Activated CD8-positive, alpha-beta memory T cell treated with anti-CD3 and anti-CD28 coated beads for 4 hours (primary cell): ENCODE measurements at places on chromosomes 7 and 10.

- DNase-seq = no peak
These were observed 59.8 kb downstream of the CSGALNACT2 start for GRCh38 chr10:43197834-43198681.

- no peak for DNase-seq
These were observed 74.5 kb downstream of the PKD1L1 start for GRCh38 chr7:47873762-47874161.

- DNase-seq = no peak
These were observed 42.2 kb downstream of the GBF1 start for GRCh38 chr10:102287538-102287937.

DNA sequence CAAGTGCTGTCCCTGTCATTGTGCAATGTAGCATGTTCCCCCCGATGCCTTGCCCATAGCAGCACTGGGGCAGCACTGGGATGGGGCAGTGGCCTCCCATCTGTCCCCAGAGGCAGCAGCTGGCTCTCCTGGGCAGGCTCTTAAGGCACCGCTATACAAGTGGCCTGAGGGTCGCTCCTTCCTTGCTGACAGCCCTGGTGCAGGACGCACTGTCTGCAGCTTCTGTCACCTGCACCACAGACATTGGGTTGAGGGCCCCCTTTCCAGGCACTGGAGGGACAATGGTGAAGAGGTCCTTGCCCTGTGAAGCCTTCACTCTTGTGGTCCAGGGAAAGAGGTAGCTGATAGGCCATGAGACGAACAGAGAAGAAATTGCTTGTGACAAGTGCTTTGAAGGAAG, 10.6 kb downstream of the CPSF4 start:
- no peak for DNase-seq

- DNase-seq = no peak
These were observed 32.6 kb upstream of the ORC5 start for GRCh38 chr7:104240401-104240800.

- no peak for DNase-seq
These were observed 83.2 kb downstream of the MLLT10 start for GRCh38 chr10:21617267-21617666.

DNA sequence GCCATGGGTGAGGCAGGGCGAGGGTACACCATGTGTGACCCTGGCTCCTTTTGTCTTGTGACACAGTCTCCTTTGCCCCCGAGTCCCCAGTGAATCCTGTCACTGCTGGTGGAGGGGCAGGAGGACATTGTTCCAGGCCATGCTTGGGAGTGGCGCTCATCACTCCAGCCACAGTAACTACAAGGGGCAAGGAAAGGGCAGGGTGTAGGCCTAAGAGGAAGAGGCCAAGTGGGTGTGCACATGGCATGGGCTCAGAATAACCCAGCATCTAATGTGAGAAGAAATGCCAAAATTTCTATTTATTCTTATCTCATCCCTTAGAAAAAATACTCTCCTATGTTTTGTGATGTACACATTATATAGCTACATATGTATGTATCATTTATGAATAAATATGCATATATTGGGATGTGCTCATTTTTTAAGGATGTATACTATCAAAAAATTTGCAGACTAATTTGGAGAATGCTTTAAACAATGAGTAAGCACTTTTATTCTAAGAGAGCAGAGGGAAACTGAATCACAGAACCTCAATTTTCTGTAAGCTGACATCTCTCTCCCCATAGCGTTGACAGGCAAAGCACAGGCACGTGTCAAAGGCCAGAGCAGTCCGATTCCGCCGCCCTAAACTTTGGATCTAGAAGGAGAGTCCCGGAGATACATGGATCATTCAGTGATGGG, 36.9 kb downstream of the RNF32 start:
- DNase-seq = no peak

DNA sequence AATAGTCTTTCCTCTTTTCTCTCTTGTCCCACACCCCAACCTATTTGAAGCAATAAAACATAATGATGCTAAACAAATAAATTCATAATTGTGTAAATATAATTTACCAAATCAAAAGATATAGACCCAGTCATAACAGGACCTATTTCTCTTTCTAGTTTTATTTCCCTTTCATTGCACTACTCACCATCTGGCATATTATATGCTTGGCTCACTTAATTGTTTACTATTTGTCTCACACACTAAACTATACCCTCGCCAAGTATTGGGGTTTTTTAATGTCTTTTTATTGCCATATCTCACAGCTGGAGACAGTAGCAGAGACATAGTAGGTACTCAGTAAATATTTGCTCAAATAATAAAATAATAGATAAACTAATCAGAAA, 597.5 kb upstream of the PCDH15 start:
- DNase-seq = no peak

DNA sequence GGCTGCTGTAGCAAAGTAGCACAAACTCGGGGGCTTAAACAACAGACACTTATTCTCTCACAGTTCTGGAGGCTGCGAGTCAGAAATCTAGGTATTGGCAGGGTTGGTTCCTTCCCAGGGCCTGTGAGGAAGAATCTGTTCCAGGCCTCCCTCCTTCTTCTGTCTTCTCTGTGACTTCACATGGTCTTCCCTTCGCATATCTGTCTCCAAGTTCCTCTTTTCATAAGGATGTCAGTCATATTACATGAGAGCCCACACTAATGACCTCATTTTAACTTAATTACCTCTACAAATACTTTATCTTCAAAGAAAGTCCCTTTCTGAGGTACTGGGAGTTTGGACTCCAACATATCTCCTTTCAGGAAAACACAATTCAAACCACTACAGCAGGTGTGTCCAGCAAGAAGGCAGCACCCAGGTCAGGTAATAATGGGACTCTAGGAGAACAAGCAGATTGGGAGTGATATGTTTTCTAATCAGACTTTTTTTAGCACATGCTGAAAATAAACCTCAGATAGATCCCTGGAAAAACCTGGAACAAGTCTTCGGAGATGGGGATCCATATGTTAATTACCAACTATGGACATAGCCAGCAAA, 11.7 kb downstream of the CREB5 start:
- no peak for DNase-seq

DNA sequence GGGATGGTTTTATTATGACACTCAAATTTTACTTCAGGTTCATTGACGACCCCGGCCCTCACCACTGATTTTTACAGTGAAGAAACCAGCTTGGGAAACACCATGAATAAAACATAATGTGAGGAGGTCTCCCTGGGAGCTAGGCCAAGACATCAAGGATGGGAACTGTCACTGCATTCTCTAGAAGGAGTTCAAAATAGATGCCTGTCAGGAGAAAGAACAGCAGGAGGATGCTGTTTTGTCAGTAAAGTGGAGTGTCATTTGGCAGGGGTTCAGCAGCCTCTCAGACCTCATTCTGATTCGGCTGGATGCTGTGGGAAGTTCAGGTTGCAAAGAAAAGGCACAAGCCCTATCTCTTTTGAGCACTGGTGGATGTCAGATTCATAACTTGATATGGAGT, 360.3 kb upstream of the C7orf33 start:
- DNase-seq = no peak

DNA sequence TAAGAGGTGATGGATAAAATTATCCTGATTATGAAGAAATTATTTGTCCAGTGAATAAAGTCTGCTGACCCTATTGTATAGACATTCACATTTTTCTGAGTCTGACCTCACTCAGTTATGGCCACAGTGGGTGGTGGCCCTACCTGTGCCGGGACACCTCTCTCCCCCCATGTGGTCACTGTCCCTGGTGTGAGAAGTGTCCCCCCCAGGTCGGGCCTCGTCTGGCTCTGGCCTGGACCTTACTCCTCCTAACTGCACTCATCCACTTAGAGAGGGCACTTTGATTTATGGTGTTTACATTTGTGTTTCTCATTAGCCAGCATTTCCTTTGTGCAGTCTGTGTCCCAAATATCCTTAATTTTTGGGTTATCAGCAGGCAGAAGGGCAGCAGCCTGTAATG, 59.6 kb upstream of the ZNF32 start:
- DNase-seq = no peak

DNA sequence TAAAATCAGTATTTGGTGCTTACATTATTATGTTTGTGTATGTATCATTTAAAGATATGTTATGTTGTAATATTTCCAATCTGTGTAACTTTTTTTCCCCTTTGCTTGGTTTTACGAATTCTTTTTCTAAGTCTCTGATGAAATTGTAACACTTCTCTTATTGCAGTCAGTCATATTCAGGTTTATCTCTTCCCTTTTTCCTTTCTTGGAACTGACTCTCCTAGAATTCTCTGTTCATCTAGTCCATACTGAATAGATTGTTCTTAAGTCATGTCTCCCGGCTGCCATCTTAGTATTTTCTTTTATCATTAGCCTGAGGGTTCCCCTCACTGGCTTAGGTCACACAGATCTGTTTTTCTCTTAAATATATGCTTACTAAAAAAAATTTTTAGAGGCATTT, 44.6 kb downstream of the PHTF2 start:
- no peak for DNase-seq

DNA sequence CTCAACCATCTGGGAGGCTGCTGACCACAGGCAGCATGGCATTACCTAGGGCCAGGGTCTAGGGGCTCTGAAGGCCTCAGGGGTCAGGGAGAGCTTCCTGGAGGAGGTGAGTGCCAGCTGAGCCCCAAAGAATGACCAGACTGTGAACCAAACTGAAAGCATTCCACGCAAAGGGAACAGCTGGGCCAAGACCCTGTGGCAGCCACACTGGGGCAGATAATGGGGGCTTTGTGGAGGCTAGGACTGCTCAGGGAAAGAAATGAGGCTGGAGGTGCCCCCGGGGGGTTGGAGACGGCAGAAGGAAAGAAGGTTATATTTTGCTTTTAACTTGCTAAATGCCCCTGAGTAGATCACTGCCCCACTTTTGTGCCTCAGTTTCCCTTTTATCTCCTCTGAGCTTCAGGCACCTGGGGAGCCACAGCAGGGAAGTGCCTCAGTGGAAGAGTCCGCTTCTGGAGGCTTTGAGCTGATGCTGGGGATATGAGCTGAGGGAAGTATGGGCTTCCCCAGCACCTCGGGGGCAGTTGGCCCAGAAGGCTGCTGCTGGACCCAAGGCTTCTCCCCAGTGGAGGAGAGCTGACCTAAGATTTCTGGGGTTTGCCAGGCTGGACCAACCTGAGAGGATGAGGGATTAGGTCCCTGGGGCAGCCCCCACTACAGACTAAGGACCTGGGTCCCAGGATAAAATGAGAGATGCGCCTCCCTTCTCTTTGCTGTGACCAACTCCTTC, 57.8 kb downstream of the ZMIZ1 start:
- no peak for DNase-seq

- DNase-seq = no peak
These were observed 7.1 kb upstream of the C10orf105 start for GRCh38 chr10:71726580-71727104.

DNA sequence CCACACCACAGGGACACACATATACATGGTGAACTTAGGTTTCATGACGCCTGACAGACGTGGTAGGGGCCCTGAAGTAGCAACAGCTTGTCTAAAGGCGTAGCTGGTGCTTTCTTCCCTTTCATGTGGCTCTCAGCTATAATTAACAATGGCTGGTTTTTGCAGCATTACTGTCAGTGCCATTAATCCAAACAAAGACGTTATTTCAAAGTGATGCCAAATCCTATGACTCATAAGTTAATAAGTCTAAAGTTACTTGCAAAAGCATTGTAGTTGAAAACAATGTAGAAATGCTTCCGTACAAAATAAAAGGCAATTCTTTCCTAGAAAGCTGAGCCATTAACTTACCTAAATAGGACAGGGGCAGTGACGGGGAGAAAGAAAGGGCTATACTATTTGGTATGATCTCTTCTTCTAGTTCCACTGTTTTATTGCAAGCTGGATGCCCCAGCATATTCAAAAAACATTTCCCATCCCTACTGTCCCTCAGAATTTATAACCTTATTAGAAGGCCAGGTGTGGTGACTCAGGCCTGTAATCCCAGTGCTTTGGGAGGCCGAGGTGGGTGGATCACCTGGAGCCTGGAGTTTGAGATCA, 105.4 kb downstream of the ODAD2 start:
- no peak for DNase-seq

DNA sequence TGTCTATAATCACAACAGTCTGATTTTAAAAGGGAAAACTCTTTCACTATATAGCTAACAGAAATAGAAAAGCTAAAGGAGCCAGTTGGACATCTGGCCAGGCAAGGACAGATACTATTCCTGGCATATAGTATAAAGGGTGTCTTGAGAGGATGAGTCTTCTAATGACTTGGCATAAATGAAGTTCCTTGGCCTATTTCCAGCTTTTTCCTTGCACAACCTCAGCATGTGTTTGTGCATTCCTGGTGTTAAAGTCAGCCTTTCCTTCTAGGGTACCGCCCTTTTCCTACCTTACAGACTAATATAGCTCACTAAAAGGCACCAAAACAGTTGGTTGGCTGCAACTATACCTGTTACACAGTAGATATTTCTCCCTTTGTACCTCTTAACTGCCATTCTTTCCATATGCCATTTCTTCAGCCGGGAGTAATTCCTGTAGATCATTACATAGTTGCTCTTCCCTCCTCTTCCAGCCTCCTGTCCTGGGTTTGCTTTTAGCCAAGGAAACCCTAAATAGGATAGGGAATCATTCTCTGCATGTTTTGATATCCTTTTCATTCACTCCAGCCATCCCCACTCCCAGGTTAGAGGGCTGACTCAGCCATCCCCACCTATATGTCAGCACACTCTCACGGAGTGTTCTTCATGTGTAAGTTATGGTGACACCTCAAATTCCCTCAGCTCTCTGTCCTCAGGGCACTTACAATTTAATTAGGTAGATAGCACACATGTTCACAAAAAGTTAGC, 102.1 kb upstream of the MDFIC start:
- no peak for DNase-seq

DNA sequence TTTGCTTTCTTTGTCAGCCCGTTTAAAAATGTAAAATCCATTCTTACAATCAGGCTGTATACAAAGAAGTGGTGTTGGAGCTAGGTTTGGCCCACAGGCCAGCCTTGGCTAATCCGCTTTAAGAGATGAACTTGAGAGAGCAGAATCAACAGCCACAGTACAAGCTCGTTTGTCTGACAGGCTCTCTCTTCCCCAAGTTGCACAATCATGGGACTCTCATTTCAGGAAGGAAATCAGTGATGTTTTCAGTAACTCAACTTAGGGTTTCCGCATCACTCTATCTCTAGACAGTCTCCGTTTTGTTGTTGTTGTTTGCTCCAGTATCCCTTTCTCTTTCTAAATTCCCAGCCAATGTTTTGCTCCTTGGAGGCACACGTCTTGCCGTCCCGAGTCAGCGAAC, 582.0 kb upstream of the MKI67 start:
- no peak for DNase-seq

DNA sequence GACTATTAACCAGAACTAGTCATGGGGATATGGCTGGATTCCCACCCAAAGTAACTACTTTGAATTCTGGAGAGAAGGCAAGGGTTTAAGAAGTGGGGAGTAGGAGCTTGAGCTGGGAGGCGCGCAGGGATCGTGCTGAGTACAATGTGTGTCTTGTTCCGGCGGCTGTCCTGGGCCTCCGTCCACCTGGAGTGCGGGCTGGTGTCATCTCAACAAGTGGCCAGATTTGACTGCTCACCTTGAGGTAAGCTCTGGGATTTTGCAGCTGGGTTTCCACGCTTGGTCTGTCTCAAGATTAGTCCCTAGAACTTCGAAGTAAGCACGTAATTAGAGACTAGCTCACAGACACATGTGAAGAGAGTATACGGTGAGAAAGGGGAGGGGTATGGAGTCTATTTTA, 49.4 kb downstream of the GLRX3 start:
- DNase-seq = no peak
